HuH-7 (cell line): ENCODE measurements at places on chromosomes 7 and 10.

DNA sequence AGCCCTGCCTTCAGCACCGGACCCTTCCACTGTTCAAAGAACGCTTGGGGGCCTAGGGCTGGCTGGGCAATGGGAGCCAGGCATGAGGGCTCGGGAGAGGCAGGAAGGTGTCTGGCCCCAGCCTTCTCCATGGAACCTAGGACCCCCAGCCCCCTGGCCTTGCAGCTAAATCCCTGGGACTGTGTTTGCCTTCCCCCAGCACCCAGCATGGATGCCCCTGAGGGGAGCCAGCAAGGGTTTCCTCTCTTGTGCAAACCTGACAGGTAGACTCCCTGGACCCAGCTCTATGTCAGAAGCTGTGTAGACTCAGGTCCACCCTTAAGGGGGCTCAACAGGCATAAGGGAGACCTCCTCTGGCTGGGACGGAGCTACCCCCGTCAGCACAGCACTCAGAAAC is 288.0 kb downstream of the GRID1 start:
- no peak for DNase-seq

- no peak for DNase-seq
Measured at GRCh38 chr10:102612964-102613275, 31.4 kb upstream of the TRIM8 start.

DNA sequence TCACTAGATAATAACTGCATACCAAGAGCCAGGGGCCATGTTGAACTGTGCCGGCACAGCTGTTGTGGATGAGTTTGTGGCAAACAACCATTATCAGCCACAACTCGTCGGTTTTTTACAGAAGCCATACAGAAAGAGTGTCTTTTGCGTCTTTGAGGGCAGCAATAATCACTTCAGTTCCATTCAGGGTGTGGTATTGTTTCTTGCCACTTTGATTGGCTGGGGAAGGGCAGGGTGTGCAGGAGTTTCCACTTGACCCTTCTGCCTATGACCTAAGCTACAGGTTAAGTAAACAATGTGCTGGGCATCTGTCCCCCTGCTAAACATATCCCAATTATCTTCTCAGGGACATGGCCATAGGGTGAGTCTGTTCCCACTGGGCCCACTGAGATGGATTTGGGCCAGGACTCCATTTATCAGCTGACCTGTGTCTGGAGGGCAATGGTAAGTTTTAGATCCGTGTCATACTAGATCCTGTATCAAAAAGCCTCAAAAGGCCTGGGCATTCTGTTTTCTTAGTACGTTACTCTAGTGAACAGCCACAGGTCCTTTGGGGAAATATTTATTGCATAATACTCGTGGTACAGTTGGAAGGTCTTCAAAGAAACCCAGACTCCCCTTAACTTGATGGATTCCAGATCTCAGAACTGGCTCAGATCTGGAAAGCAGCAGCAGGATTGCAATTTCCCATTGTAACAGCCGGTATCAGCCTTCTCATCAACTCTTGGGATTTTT is 15.9 kb downstream of the ZNF3 start:
- DNase-seq = no peak

DNA sequence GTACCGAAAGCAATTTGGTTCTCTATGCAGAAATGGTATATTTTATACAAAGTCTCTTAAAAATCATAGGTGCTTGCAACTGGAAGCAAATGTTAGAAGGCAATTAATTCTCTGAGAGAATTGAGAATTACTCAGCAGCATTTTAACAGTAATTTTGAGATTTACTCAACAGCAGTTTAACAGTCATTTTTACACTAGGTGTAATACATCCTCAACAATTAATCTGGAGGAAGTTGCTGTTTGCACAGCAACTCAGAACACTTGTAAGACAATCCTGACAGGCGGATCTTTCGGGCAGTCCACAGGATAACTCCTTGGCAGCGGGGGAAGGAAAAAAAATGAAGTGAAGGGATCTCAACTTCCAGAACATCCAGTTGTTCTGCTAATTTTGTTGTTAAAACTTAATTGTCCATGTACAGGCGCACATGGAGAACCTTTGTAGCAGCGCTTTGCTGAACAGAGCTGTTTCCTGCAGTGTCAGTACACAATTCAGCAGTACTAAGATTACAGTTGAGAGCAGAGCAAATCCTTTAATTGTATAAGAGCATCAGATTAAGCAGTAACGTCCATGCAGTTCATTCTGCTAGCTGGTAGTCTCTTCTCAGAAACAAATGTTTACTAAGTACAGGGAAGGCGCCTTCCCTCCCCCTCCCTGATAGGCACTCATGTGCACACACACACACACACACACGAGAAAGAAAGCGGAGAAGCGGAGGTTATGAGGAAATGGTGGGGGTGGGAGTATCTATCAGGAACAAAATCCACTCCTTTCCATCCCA is 43.8 kb downstream of the ENO4 start:
- no peak for DNase-seq
